ENCODE measurements at places on chromosomes 3 and 15. TPM values are rescaled to one million over a fixed set of nuclear protein-coding genes. Genes with fewer than 3 reads are reported as not detected.

Gene KIF9
- total RNA-seq = 22.0 TPM

Gene TMEM207
- total RNA-seq = not detected

Gene IL5RA
- not detected for total RNA-seq

Gene IDH3A
- total RNA-seq = 91.4 TPM

Gene RPP25
- total RNA-seq = 28.7 TPM

Gene CCR8
- total RNA-seq = not detected

Gene CCDC13
- total RNA-seq = 0.60 TPM

Gene NMD3
- 43.5 TPM for total RNA-seq

Gene CELF6
- 0.07 TPM for total RNA-seq

Gene CSPG5
- 1.1 TPM for total RNA-seq

Gene MESP1
- total RNA-seq = 1.1 TPM

Gene CLRN1
- not detected for total RNA-seq

Gene PDZRN3
- total RNA-seq = not detected

Gene ZCWPW2
- total RNA-seq = not detected

Gene SLC51B
- 18.9 TPM for total RNA-seq

Gene CYP1A1
- total RNA-seq = 2.1 TPM

Gene ITGA11
- total RNA-seq = 4.5 TPM

Gene ARGFX
- total RNA-seq = not detected

Gene ADAMTS17
- total RNA-seq = 0.18 TPM

Gene IQCH
- total RNA-seq = 2.4 TPM

Gene CADM2
- total RNA-seq = not detected

Gene XIRP1
- 0.06 TPM for total RNA-seq

Gene CLDN16
- total RNA-seq = 0.34 TPM

Gene ANXA2
- 4,904 TPM for total RNA-seq

Gene ZNF148
- 12.1 TPM for total RNA-seq

Gene ANKRD63
- total RNA-seq = 0.67 TPM

Gene CHRFAM7A
- 6.6 TPM for total RNA-seq

Gene SCG3
- not detected for total RNA-seq

Gene NANOGP8
- not detected for total RNA-seq

Gene DHFR2
- 3.0 TPM for total RNA-seq
